ENCODE measurements at places on chromosomes 3 and 15.

DNA sequence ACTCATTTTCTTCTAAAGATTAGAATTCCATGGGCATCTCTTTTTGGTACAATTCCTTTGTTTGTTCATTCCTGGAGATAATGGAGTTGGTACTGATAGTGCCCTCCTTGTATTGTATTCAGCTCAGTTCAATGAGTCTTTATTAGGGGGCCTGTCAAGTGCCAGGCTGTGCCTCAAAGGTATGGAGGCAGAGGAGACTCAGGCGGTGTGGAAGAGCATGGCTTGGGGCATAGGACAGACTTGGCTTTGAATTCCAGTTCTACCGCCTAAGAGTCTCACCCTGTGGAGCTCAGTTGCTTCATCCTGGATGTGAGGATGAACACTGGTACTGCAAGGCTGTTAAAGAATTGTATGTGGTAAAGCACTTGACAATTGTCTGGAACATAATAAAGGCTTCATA is 196.6 kb upstream of the IL12A start:
- no peak for DNase-seq

DNA sequence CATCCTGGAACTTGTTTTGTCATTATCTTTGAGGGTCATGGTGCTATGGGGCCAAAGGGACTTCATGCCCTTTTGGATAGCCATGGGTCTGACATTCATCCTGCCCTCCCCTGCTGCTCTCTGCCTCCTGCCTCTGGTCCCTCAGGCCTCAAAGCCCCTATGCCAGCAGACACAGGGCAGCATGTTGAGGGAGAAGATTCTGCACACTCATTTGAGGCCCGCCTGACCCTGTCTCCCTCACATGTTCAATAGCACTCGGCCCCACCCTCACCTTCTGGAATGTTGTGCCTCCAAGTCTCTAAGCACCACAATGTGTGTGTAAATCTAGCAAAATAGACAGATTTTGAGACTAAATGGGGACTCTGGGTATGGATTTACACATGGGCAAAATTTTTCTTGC is 178.7 kb upstream of the ANKRD28 start:
- DNase-seq, result no peak

DNA sequence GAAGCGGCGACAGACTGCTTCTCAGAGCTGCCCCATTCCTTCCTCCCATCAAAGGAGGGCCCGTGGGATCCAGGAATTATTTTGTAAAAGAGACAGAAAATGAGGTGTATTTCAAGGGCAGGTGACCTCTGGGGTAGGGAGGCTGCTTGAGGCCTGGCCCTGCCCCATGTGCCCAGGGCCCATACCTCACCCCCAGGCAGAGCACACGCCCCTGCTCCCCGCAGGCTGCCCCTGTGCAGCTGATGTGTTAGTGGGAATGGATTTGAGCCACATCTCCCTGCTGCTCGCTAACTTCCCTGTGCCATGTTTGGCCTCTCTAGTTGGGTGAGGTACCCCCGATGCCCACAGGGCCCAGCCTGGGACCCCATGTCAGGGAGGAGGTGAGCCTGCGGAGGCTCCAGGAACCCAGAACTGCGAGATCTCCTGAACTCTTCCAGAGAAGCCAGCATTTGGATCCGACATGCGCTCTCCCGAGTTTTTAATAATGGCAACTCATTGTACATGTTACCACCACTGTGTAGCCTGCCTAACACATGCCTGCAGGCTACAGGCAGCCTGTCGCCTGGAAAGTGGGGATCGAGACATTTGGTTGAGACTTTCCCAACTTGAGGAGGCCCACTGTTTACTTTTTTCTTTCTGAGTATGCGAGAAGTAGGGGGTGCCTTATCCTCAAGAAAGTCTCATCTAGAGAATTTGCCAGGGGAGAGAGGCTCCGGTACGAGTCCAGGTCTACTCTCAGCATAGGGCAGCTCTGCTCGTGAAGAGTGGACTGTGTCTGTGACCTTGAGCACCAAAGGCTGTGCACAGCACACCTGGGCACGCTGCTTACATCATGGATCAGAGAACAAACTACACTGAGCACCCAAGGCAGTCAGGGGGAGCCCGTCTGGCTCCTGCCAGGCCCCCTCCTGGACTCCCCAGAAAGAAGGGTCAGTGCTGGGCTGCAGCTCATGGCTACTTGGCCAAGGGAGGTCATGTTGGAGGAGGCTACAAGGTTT is 36.1 kb downstream of the PCSK6 start:
- no peak for DNase-seq

- no peak for DNase-seq
Observed at GRCh38 chr15:60673166-60673565, 194.2 kb upstream of the ICE2 start.

DNA sequence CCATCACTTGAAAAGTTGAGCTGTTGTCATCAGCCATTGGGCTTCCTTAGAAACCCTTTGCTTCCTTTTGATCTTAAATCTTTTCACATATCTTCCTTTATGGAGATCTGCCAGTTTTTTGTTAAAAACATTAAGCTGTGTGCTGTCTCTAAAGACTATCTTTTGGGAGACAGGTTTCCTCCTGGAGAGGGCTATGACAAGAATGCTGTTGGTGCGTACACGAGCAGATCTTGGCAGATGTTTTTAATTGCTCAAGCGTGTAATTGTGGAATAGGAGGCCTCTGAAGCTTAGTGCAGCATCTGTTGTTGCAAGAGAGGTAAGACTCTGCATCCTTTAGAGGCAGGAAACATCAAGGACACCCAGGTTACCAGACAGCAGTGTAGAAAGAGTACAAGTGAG is 56.8 kb downstream of the PHLDB2 start:
- DNase-seq, result no peak

GRCh38 chr15:31870328-31871165 is 159.8 kb upstream of the CHRNA7 start:
- peak; percentile 95 for DNase-seq
